ENCODE measurements at places on chromosomes 11 and 22.

- no peak for DNase-seq
Measured at GRCh38 chr22:39556970-39557841, 13.3 kb upstream of the CACNA1I start.

- DNase-seq: no peak
Measured at GRCh38 chr22:21098099-21098671, 52.4 kb downstream of the LRRC74B start.

DNA sequence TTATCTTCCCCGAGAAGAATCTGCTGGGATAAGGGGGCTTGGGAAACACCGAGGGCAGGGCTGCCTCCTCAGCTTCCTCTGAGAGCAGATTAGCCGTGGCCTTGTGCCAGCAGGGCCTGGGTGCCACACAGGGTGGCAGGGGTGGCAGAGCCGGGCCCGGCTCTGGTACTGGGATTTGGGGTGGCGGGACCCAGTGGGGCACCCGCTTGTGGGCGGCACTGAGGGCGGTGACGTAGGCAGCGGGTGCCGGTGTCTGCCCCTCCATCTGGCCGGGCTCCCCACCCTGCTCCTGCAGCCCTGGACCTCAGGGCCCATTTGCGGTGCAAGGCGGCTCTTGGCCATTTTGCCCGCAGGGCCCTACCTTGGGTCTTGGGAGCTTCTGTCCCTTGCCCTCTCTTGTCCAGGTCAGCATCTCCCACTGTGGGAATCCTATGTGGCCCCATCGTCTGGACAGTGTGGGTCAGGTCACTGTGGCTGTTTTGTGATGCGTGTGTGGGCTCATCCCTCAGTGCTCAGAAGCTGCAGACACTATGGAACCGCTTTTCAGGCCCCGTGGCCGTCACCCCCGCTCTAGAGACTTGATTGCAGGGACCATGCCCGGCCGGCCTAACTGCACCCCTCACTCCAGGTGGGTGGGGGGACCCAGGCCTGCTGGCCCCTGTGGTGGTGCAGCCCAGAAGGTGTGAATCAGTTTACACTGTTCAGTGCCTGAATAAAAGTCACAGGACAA lies 29.7 kb upstream of the KRTAP5-6 start:
- no peak for DNase-seq

GRCh38 chr11:93904716-93905115 lies 54.3 kb upstream of the VSTM5 start:
- no peak for DNase-seq

DNA sequence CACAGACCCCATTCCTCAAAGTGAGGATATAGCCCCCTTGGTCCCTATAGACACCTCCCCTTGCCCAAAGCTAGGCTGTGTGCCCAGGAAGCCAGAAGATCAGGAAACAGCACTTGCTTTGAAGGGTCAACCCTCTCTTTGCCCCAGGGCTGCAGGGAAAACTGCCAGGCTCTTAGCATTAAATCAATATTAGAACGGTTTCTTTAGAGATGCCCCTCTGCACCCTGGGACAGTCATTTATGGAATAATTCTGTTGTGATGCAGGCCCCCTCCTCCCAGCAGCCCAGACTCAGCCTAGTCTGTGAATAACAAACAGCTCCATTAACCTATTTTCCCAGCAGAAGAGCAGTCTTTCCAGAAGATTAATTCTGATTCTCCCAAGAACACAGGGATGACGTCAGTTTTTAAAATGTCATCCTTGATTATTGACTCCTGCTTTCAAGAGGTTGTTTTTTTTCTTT lies 11.6 kb upstream of the CAPN5 start:
- DNase-seq: no peak

GRCh38 chr11:90919332-90919731 lies 696.5 kb upstream of the CHORDC1 start:
- no peak for DNase-seq

DNA sequence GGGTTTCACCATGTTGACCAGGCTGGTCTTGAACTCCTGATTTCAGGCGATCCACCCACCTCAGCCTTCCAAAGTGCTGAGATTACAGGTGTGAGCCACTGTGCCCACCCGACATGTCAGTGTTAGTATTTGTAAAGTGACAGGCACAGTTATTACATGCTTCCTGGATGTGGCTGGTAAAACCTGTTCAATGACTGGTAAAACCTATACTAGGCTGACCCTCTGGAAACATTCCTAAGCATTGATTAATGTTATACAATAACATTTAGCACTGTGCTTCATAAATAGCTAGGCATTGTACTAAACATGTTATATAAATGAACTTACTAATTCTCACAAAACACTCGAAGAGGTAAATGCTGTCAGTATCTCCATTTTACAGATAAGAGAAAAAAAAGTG lies 20.9 kb upstream of the JHY start:
- no peak for DNase-seq

- no peak for DNase-seq
Measured at GRCh38 chr11:86514453-86514852, 139.8 kb downstream of the CCDC81 start.

DNA sequence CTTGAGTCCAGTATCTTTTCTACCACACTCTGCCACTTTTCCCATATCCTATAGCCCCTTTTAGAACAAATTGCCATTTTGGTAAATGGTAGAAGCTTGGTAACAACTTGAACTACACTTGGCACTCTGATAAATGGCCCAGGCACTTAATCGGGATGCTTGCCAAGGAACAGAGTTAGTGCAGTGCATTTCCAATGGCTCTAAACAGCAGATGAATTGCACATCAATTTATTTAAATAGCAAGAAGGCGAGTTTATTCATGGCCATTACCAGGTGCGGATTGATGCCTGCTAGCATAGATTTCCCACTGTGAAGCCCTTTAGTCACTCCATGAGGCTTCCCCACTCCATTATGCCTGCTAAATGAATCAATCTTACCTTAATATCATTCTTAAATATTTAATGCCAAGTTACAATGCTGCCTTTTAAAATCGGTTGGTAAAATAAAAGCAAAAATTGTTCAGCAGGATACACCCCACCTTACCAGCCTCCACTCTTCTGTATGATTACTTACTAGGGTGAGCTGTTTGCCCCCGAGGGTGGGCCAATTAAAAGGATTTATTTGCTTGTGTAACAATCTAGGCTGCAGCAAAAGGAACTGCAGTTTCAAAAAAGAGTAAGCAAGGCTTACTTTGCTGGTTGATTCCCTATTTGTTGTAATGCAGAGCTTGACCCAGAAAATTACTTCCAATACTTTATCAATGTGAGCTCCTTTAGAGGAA lies 136.0 kb upstream of the ARHGAP42 start:
- no peak for DNase-seq

GRCh38 chr22:19943082-19944026 lies 1.7 kb upstream of the TXNRD2 start:
- DNase-seq: no peak

GRCh38 chr11:112795911-112796649 lies 165.1 kb upstream of the NCAM1 start:
- peak; percentile 28 for DNase-seq

DNA sequence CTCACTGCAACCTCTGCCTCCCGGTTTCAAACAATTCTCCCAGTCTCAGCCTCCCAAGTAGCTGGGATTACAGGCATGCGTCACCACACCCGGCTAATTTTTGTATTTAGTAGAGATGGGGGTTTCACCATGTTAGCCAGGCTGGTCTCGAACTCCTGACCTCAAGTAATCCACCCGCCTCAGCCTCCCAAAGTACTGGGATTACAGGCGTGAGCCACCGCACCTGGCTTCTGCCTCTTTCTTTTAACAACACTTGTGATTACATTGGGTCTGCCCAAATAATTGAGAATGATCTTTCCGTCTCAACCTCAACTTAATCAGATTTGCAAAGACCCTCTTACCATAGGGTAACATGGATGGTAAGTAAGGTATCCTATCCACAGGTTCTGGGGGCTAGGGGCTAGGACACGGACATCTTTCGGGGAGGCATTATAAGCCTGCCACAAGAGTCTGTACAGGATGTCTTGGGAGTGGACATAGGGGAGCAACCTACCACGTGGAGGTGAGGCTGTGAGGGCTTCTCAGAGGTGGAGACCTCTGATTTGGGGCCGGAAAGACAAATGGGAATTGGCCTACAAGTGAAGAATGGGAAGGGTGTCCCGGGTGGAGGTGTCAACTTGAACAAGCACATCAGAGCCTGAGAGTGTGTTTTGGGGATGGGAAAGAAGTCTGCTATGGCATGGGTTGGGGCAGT lies 2.7 kb upstream of the CBX6 start:
- no peak for DNase-seq

DNA sequence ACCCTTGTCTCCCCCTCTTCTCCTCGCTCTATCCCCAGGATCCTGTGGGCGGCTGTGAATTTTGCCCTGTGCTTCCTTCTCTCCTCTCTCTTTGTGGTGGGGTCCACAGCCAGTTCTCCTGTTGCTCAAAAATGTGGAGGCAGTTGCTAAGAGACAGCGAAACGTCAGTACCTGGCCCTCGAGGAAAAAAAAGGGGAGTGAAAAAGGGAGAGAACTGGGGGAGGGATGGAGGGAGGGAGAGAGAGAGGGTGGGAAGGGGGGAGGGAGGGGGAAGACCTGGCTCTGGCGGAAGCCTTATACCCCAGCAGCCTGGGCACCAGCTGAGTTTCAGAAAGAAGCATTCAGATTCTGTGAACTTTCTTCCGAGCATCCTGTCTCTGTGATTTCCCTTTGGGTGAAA lies 2.1 kb upstream of the LRRC55 start:
- DNase-seq: no peak

DNA sequence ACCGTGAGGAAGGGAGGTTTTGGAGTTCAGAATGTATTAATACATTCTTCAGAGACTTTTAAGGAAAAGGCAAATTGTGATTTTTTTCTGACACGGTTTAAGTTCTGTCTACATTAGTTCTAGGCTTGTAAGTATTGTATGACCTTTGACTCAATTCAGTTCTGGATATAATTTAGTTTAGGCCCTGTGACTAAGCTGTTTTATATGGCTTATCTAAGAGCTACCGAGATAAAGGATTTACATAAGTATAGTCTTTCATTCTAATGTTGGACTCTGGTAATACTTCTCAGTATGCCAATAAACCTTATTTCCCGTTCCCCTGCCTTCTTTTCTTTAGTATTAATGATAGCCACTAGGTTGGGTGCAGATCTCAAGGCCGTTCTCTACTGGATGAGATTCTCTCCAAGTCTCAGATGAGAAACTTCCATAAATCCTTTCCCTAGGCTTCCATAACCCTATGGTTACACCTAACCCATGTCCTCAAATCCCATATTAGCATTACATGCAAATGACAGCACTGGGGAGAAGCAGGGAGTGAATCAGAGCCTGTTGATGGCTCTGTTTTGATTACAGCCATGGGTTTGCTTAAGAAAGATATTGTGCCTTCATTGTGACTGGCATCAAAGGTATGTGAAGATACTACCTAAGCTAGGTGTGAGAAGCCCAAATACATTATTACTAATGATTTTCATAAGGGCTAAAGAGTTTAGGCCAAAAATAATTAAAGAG lies 38.7 kb downstream of the BARX2 start:
- DNase-seq: no peak

DNA sequence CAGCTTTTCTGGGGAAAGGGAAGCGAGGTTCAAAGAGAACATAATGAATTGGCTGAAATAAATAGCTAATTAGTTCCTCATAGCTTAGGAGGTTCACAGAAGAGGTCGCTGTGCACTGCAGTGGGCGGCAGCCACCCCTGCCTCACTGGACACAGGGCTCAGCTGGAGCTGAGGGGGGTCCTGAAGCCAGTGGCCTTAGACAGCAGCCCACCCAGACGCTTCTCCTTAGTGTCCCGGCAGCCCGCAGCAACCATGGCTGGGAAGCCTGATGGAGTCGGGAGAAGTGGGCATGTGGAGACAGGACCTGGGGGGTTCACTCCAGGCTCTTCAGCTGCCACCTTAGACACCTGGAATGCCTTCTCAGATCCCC lies 75.4 kb downstream of the TRIM29 start:
- DNase-seq: no peak

GRCh38 chr11:118620529-118621070 lies 13.2 kb downstream of the PHLDB1 start:
- DNase-seq: no peak

DNA sequence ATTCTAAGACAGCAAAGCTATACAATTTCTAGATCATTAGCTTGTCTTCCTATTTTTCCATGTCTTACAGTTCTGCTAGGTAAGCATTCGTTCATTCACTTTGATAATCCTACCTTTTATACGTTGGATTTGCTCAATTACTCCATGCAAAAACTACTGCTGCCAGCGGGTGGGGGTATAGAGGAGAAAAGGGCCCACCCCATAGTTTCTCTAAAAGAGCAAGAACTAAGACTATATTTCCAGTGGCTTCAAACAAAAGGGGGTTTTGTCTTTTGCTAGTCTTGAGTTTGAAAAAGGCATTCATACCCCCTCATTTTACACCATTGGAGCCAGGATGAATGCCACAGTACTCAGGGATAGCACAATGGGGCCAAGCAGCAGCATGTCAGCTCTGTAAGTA lies 155.7 kb downstream of the WT1 start:
- DNase-seq: no peak

- no peak for DNase-seq
Measured at GRCh38 chr11:116065191-116065895, 561.1 kb upstream of the CADM1 start.

DNA sequence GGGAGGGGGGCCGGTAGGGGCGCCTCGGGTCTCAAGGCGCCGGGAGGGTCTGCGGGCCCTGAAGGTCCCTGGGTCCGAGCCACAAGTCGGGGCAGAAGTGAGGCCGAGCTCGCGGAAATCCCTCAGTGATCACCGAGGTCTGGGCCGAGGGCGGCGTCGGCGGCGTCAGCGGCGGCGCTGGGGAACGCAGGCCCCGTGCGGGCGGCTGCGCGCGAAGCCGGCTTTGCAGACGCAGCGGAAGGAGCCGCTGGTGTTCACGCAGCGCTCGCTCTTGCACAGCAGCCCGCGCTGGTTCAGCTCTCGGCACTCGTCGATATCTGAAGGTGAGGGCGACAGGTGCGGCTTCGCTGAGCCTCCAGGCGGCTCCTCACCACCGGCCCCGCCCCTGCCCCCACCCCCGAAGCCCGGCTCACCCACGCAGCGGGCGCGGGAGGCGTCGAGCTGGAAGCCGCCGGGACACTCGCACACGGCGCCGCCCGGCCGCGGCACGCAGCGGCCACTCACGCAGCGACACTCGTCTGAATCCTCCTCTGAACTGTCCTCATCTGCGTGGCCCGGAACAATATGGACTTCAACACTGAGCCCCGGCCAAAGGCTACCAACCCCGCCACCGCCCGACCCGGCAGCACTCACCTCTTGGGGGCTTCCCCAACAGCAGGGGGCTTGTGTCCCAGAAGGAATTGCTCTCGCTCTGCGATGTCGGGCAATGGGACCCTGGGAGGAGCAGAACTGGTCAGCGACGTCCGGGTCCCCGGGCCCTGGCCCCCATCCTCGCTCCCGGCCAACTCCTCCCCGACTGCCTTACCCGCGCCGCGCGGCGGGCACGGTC lies 14.2 kb downstream of the SCYL1 start:
- peak; percentile 28 for DNase-seq

GRCh38 chr11:131601586-131601985 lies 231.2 kb downstream of the NTM start:
- DNase-seq: no peak

Measured in hypothalamus (tissue), 51 donors.